Spinal cord (tissue), 10 donors: ENCODE measurements at places on chromosomes 3 and 15. TPM values are rescaled to one million over a fixed set of nuclear protein-coding genes. Genes with fewer than 3 reads are reported as not detected.

CIAO2A gene
- total RNA-seq: 47.6 TPM

ZBTB47 gene
- 23.8 TPM for total RNA-seq

RBSN gene
- total RNA-seq: 40.4 TPM

GRCh38 chr3:40701016-40701588 is 176.3 kb downstream of the ZNF621 start:
- DNase-seq: no peak
- H3K4me1 ChIP-seq: no peaks in the 10 kb centered on the region
- no peaks in the 10 kb centered on the region for H3K27me3 ChIP-seq
- H3K36me3 ChIP-seq: no peaks in the 10 kb centered on the region

GRCh38 chr15:66876421-66876730 is 174.3 kb downstream of the SMAD6 start:
- no peak overlapping the region for H3K4me3 ChIP-seq
- no peaks in the 10 kb centered on the region for H3K27me3 ChIP-seq
- no peak overlapping the region for H3K27ac ChIP-seq

NTRK3 gene
- 49.5 TPM for total RNA-seq

C2CD4B gene
- 5.6 TPM for total RNA-seq

TMEM207 gene
- total RNA-seq: not detected
